AG10803 (cell line): ENCODE measurements at places on chromosomes 11 and 22.

DNA sequence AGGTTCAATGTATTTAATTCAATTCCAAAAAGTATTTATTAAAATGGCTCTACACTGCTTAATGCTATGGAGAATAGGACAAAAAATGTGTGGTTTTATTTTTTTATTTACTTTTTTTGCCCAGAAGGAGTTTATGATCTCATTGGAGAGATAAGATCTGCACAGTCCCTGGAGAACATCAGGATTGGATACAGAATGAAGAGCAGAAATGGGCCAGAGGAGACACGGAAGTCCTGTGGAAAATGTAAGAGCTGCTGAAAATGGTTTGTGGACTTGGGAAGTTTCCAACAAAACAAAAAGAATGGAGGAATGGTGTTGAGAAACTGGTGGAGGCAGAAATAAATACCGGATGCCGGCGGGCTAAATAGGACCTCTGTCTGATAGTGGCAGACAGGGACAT, 554.6 kb downstream of the OPCML start:
- DNase-seq, result peak; percentile 33

DNA sequence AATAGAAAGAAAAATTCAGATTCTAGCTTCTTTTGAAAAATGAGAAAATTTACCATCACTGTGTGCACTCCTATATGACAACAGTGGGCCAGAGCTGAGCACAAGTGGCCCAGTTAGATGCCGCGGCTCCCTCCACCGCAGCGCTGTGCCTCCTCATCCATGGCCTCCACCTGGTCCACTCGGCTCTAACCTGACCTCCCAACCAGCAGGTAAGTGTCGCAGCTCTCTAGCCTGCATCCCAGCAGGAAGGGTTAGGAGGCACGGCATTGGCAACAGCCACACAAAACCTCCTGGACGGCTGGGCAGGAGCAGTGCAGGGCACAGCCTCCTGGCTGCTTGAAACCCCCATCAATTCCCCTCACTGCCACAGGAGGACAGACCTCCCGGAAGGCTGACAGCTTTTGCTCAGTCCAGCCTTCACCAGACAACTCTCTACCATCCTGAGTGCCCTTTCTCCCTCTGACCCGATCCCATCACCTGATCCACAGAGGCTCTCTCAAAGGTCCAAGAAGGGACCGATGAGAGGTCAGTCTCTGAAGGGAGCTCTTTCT, 76.1 kb downstream of the RPL27A start:
- no peak for DNase-seq

DNA sequence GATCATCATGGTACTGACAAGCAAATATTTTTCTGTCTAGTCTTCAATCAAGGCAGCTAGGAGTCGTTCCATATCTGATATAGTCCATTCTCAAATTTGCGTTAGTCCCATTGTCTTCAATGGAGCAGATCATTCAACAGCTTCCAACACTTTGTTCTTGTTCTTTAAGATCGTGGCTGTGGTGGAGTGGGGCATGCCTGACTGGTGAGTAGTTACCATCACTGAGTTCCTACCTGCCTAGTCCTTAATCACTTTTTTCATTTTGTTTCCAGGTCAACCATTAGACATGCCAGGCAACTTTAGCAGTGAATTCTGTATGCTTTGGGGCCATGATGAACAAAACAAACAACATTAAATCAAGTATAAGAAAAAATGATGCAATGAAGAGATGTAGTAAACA, 693.1 kb upstream of the KIRREL3 start:
- DNase-seq, result no peak

DNA sequence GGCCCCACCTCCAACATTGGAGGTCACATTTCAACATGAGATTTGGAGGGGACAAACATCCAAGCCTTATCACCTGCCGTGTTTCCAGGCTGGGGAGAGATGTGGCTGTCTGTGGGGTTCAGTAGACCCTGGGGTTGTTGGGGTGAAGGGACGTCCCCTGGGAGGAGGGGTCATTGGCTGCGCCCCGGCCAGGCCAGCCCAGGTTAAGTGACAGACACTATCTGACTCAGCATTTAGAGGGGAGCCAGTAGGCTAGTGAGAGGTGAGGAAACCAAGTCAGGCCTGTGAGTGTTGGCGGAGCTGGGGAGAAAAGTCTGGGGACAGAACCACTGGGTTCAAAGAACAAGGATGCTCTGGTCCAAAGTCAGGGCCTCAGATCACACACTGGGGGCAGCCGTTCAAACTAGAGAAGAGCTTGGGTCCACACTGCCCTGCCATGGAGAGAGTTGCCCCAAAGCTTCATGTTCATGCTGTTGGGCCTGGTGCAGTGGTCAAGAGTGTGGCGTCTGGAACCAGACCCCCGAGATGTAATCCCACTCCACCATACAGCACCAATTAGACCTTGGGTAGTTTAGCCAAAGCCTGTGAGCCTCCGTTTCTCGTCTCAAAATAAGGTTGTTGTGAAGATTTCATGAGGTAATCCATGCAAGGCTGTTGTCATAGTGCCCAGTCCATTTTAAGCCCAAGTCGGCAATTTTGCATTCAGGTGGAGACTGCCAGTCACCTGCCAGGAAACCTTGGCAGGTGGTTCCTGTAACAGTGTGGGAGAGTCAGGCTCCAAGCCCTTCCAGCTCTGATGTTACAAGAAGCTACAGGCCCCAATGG, 1289.6 kb downstream of the TBC1D22A start:
- no peak for DNase-seq

GRCh38 chr11:125211948-125212340, 47.4 kb downstream of the PKNOX2 start:
- no peak for DNase-seq

DNA sequence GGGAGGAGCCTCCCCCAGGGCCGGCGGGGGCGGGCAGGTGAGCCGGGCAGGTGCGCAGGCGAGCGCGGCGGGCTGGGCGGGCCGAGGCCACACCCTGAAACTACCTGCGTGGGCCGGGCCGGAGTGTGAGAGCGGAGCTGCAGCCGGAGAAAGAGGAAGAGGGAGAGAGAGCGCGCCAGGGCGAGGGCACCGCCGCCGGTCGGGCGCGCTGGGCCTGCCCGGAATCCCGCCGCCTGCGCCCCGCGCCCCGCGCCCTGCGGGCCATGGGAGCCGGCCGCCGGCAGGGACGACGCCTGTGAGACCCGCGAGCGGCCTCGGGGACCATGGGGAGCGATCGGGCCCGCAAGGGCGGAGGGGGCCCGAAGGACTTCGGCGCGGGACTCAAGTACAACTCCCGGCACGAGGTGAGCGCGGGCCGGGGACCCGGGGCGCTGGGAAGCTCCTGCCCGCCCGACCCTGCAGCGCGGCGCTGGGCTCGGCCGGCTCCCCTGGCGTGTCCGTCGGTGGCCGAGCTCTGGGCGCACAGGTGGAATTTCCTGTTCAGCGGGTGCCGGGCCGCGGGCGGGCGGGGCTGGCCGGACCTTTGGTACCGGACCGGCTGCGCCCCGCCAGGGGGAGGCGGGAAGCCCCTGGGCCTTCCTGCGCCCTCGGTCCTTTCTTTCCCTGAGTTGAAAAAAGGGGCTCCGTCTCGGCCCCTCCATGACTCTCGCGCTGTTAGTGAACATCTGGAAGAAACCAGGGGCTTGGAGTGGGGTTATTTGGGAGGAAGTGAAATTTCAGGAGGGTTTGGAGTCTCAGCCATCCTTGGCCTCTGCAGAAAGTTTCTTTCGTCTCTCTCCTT, at the start of gene ST14:
TSS of gene ST14 (plus strand) at position 126 of the 841 bp plus-strand sequence. CDS start at position 324, 198 bp downstream.
- DNase-seq, result no peak
